ENCODE measurements at places on chromosomes 3 and 15.

DNA sequence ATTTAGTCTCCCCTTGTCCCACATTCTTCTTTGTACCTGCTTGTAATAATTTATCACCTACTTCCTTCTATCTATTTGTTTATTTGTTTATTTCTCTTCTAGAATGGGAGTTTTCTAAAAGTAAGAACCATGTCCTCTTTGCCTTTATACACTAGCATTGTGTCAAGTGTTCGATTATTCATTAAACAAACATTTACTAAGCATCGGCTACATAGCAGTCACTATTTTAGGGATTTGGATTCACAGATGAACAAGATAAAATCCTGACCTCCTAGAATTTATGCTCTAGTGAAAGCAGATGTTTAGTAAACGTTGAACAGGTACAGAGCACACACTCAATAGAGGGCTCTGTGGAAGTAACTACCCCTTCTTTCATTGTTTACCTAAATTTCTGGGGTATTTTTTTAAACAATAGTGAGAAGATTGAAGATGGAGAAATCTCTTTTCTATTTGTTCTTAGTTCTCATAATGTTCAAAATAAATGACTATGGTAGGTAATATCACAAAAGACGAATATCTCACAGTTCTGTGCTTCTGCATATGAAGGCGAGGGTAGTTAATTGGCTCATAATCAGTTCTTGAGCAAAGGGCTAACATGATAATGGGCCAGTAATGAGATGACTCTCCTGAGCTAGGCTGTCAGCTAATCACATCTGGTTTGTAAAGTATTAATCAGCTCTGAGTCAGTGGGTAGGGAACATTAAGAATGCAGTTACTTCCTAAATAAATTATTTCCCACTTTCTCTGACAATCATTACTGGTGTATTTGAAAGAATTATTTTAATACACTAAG is 111.9 kb downstream of the SLC9A9 start:
- no peak for DNase-seq

GRCh38 chr3:168416446-168416845 is 320.7 kb upstream of the GOLIM4 start:
- DNase-seq: no peak

DNA sequence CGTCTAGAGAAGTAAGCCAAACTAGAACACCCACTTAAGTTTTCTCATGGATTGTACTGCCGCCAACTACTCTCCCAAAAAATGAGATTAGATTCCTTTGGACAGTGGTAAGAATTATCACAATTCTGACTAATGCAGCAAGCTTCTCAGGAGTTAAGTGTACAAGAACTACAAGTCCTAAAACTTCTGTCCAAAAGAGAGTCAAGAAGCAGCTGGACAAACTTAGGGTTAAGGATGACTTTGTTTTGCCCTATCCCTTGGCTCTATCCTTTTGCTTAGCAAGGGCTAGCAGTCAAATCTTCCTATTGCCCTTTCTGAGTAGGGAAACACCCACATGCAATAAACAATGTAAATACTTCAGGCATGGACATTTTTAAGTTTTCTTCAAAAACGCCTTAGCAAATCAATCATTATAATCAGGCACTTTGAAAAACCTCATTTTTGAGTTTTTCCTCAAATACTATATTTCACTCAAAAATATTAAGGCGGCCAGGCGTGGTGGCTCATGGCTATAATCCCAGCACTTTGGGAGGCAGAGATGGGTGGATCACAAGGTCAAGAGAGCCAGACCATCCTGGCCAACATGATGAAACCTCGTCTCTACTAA is 19.5 kb downstream of the RAF1 start:
- peak; percentile 87 for DNase-seq

DNA sequence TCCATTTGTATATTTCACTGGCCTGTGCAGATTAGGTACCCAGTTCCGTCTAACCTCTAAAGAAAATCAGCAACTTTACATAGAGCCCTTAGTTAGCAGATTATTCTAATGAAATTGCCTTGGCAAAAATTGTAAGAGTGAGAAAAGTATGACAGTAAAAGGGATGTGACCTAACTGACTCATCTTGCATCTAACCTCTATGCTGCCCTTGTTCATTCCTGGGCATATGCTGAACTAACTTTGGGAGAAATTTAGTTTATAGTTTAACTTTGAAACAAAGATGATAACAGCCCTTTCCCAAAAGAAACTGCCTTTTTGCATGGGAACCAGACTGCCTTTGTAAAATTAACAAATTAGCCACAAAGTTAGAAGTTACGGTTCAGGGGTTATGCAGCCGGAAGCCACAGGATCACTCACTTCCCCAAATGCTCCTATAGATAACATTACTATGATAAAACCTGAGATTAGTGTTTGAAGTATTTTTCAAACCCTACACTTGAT is 839.8 kb upstream of the ALCAM start:
- DNase-seq: no peak

DNA sequence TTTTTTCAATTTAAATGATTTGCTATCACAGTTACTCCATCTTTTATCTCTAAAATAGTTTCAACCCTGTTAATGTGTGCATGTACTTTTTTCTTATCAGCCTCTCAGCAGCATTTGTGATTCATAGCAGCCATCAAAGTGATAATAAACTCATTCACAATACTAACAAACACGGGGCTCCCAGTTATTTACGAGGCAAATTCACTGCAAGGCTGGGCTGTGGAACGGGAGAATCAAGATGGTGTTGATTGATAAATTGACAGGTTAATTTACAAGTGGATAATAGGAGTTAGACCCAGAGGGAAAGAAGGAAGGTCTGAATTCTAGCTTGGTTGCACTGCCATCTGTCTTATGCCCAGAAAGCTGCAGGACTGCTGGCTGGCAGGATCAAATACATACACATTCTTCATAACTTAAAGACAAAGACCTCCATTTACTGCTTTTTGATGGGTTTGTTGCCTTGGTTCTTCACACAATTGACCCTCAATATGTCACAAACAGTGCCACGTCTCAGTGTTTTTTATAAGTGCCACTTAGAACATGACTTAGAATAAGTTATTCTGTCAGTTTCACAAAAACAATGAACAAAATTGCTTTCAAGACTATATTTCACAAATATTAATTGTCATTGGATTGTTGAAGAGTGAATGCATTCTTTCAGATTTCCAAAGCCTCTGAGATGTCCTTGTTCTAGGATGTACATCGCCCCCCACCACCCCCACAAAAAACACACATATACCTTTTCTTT is 562.8 kb downstream of the NR2F2 start:
- DNase-seq: no peak

DNA sequence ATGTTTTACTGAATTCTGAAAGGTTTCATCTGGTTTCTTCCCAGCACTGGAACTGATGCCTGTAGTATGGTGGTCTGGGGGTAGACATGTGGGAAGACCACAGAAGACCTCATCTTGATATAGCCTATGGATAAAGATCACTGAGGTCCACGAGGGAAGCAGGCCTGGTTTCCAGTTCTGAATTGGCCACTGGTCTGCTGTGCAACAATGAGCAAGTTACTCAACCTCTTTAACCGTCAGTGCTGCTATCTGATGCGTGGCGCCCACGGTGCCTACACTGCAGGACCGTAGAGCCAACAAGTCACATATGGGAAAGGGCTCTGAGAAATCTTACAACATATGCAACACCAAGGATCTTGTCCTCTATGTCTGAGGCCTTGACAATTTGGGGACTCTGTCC is 13.3 kb downstream of the TLE3 start:
- no peak for DNase-seq

DNA sequence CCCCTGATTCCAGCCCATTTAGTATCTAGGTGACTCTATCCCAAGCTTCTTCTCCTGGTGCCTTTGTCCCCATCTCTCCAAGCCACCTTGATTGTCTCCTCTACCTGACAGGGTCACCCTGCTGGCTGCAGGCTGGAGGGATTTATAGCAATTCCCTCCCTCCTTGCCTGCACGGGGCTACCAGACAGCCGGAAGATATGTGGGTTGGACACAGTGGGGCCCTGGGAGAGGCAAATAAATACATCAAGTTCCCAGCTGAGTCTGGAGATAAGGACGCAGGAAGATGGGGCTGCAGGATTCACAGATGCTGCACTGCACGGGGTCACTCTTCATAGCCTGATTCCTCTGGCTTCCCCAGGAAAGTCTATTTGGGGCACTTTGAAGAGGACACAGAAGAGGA is 9.3 kb upstream of the ISLR2 start:
- no peak for DNase-seq

GRCh38 chr15:43948691-43949325 is 122.0 kb downstream of the WDR76 start:
- no peak for DNase-seq

- DNase-seq: peak; percentile 32
Observed at GRCh38 chr3:137110392-137110996, 152.7 kb downstream of the IL20RB start.

DNA sequence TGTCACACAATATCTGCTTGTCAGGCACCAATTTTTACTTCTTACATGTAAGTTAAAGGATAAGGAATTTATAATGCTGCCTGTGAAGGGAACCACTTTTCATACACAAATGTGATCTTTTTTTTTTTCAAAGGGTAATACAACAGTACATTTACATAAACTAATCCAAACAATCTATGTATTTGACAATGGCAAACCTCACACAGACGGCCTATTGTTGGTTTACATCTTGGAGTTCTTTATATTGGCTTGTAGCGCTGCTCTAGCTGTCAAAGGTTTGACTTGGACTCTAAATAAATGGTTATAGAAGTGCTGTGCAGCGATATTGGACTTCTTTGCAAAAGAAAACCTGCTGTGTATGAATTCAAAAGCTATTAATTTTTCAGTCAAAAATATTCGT is 598.0 kb downstream of the FOXP1 start:
- no peak for DNase-seq

DNA sequence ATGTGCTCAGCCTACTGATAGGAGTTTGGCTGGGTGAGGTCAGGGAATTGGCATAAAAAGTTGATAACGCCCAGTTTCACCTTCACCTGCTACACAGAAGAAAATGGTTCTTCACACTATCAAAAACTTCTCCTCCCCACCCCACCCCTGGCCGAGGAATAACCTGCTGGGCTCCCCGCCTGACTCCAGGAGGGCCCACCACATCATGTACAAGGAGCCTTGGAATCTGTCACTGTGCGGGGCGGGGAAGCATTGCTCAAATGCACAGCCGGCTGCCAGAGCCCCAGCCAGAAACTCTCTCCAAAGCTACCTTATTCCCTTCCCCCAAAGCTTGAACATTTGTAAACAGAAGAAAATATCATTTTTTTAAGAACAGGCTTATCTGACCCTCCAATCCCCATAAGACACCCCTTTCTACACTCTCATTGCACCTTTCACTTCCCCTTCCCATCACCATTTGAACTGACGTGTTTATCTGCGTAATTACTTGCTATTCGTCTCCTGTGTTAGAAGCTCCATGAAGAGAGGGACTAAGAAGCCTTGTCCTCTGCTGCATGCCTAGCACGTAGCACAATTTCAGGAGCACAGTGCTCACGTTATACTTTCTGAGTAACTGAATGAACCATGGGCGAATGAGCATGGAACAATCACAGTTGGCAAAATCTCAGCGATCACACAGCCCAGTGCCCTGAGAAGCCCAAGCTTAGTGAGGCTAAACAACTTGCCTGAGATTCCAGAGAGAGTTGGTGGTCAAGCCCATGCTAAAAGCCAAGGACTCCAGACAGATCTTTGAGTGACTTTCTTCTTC is 82.9 kb downstream of the HES1 start:
- DNase-seq: no peak
